ENCODE measurements at places on chromosomes 1 and 21. TPM values are rescaled to one million over a fixed set of nuclear protein-coding genes. Genes with fewer than 3 reads are reported as not detected.

C4BPA gene
- not detected for total RNA-seq

HSD3B1 gene
- total RNA-seq: not detected

ATP6V1G3 gene
- not detected for total RNA-seq

P3H1 gene
- 21.9 TPM for total RNA-seq

MRPL55 gene
- total RNA-seq: 36.0 TPM

ZNF593OS gene
- not detected for total RNA-seq

CBS gene
- 122 TPM for total RNA-seq

TSPAN2 gene
- 28.2 TPM for total RNA-seq

PGBD2 gene
- total RNA-seq: 11.9 TPM

UCK2 gene
- 92.3 TPM for total RNA-seq

HRNR gene
- not detected for total RNA-seq

NOL9 gene
- total RNA-seq: 52.9 TPM

GLIS1 gene
- not detected for total RNA-seq

HSD3B2 gene
- not detected for total RNA-seq

MAP3K6 gene
- total RNA-seq: 2.5 TPM

SERINC2 gene
- 2.2 TPM for total RNA-seq

PLA2G2D gene
- total RNA-seq: not detected

All from parietal lobe (tissue), 2 donors.